ENCODE measurements at places on chromosomes 4 and X. TPM values are rescaled to one million over a fixed set of nuclear protein-coding genes. Genes with fewer than 3 reads are reported as not detected.

DNA sequence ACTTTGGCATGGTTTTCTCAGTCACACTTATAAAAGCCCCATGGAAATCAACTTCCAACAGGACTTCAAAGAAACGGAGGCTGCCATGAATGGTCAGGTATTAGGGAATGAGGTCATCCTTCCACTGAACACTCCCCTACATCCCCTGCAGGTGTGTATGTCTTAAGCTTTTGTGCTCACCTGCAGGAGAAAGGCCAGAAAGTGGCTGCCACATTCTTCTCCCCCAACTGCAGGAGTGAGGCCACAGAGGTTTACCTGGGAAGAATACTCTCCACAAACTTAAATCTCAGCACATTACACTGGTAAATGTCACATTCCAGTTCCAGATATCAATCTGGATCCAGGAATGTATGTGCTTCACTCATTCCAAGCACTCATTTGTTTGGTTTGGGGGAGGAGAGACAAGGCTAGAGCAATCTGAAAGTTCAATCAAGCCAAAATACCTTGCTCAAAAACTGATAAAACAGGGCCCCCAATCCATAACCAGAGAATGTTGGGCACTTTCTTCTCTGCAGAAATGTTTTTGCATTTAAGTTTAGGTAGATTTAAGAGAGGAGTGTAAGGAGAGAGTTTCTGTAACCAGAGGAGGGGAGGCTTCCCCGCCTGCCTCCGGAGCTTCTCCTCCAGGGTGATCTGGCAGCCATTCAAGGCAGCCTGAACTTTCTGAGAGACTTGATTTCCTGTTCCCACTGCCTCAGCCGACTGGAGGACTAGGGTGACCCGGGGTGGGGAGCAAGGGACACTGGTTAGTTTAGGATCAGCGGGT lies 15.4 kb downstream of the FAM9C start:
- DNase-seq: peak; percentile 40
- no peak overlapping the region for H3K4me3 ChIP-seq
- H3K4me1 ChIP-seq: peaks cover 18% of the 10 kb centered on the region
- no peaks in the 10 kb centered on the region for H3K36me3 ChIP-seq

DNA sequence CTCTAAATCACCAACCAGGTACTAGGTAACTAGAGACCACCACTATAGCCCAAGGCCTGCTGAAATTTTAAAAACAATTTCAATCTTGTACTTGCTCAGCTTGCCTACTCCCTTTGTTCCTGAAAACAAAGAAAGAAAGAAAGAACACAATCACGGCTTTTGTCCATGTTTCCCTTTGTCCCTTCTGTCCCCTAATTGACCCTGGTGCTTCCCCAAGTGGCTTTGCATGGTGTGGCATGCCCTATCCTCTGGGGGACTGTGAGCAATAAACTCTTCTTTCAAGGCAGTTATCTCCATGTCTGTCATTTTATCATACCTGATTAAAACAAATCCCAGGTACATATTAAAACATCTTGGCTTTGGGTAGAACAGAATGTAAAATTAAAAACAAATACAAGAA lies 94.8 kb downstream of the ARSJ start:
- H3K36me3 ChIP-seq: no peaks in the 10 kb centered on the region
- H3K4me3 ChIP-seq: no peak overlapping the region
- H3K4me1 ChIP-seq: no peaks in the 10 kb centered on the region
- no peak for DNase-seq
- H3K27ac ChIP-seq: no peak overlapping the region

DNA sequence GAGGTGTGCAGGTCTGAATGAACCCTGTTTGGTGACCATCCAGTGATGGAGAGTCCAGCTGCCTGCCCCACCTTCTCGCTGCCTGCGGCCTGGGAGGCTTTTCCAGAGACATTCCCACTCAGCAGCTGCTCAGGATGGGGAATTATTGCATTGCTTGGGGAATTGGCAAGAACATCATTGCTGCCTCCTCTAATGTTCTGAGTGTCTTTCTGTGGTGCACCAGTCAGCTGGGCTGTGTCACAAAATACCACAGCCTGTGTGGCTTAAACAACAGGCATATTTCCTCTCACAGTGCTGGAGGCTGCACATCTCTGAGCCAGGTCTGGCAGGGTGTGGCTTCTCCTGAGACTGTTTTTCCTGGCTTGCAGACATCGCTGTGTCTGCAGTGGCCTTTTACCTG lies 86.8 kb upstream of the AFAP1 start:
- H3K36me3 ChIP-seq: no peaks in the 10 kb centered on the region
- DNase-seq: no peak
- no peaks in the 10 kb centered on the region for H3K4me1 ChIP-seq
- H3K27me3 ChIP-seq: no peaks in the 10 kb centered on the region
- H3K4me3 ChIP-seq: no peak overlapping the region

GRCh38 chrX:37959212-37960021 lies 46.9 kb upstream of the SYTL5 start:
- H3K36me3 ChIP-seq: no peaks in the 10 kb centered on the region
- H3K4me1 ChIP-seq: no peaks in the 10 kb centered on the region
- H3K27me3 ChIP-seq: no peaks in the 10 kb centered on the region
- no peak overlapping the region for H3K27ac ChIP-seq

- H3K27me3 ChIP-seq: no peaks in the 10 kb centered on the region
- no peak overlapping the region for H3K4me3 ChIP-seq
- no peaks in the 10 kb centered on the region for H3K36me3 ChIP-seq
- no peaks in the 10 kb centered on the region for H3K4me1 ChIP-seq
- no peak overlapping the region for H3K27ac ChIP-seq
- no peak for DNase-seq
These were observed 102.5 kb downstream of the POLA1 start for GRCh38 chrX:24796204-24796603.

DNA sequence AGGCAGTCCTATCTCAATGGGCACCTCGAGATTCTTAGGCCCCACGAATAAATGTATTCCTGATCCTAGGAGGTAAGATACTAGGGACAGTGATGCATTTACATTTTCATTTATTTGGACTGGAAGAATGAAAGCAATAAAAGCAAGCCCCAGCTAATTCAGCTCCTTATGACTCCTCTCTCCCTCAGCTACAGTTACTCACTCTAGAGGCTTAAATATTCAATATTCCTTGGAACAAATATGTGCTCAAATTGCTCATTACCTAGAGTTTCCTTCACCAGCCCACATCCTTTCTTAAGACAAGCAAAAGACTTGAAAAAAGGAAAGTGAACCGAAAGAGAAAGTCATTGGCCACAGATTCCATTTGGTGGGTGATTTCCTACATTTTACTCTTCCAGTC lies 13.9 kb downstream of the PAGE2 start:
- no peak overlapping the region for H3K27ac ChIP-seq
- no peak overlapping the region for H3K4me3 ChIP-seq
- no peak for DNase-seq
- no peaks in the 10 kb centered on the region for H3K4me1 ChIP-seq
- no peaks in the 10 kb centered on the region for H3K27me3 ChIP-seq

PPP2R2C gene
- 0.69 TPM for total RNA-seq
